ENCODE measurements at places on chromosomes 16 and 17.
A peak's percentile ranks its signal among the peaks of the same experiment; 100 is the strongest.

DNA sequence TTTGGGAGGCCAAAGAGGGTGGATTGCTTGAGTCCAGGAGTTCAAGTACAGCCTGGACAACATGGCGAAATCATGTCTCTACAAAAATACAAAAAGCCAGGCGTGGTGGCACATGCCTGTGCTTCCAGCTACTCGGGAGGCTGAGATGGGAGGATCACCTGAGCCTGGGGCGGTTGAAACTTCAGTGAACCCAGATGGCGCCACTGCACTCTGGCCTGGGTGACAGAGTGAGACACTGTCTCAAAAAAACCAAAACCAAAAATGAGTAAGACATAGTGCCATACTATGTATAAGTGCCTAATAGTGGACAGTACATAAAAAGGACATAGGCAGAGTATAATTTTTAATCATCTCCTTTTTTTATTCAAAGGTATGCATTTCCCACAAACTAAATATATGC is 4.0 kb downstream of the CTC1 start:
- DNase-seq: no peak

DNA sequence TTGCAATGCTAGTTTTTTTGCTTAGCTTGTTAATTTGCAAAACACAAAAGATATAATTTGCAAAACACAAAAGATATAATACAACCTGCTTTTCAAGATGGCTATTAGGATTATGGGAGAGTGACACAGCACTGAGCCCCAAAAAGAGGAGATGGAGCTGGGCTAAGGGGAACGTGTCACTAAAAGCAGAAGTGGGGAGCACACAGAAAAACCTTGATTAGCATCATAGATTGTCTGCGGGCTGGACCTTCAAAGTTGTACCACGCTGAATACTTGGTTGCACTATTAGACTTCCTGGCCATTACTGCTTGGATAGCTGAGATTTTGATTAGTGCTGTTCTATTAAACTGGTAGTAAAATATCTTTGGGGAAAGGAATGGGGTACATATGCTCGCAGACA is 36.2 kb downstream of the KCNJ16 start:
- no peak for DNase-seq

DNA sequence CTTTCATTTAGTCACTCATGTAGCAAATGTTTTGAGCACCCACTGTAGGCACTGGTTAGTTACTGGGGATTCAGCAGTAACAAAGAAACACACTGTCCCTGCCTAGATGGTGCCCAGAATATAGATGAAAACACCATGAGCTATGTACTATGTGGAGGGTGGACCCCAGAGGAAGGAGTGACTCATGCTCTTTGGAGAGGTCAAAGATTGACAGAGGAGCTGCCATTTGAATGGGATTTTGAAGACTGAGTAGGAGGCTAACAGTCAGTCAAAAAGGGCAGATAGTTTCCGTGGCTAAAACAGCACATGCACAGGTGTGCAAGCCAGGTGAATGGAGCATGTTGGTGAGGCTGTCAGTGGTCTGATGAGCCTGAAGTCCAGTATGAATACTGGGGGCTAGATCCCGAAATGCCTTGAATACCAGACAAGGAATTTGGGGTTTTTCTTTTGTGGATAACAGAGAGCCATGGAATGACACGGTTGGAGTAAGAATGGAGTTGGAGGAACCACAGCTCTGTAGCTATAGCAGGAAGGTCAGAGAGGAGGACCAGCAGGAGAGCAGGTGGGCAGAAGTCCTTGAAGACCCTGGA is 6.1 kb downstream of the IL21R start:
- DNase-seq: no peak

DNA sequence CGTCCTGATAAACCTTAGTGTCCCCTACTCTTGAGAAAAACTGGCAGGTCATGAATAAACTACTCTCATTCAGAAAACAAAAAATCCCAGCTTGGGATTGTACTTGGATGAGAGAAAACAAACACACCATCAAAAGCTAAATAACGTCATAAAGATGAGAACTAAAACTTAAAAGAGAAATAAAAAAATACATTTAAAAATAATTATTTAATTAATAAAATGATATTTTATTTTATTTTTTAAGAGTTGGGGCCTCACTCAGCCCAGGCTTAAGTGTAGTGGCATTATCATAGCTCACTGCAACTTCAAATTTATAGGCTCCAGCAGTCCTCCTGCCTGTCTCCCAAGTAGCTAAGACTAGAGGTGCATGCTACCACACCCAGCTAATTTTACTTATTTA is 125.4 kb upstream of the CA10 start:
- DNase-seq: no peak

- no peak for DNase-seq
These were observed 1.9 kb downstream of the BRICD5 start for GRCh38 chr16:2208772-2209171.

DNA sequence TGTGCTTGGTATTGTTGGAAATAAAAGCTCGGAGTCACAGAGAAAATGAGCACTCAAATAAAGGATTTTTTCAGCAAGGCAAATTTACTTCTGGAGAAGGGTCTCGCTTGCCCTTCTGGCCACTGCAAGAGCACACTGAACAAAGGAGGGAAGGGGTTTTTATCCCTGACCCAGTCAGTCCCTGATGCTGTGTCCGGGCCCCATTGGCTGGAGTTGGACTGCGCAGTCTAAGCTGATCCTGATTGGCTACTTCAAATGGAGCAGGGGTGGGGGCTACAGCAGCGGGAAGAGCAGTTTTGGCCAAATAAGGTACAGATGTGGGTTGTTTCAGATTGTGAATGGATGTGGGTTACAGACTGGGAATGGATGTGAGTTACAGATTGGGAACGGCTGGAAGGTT is 4.3 kb upstream of the NLRP1 start:
- DNase-seq: no peak

GRCh38 chr16:3988824-3989223 is 108.3 kb upstream of the CREBBP start:
- no peak for DNase-seq

DNA sequence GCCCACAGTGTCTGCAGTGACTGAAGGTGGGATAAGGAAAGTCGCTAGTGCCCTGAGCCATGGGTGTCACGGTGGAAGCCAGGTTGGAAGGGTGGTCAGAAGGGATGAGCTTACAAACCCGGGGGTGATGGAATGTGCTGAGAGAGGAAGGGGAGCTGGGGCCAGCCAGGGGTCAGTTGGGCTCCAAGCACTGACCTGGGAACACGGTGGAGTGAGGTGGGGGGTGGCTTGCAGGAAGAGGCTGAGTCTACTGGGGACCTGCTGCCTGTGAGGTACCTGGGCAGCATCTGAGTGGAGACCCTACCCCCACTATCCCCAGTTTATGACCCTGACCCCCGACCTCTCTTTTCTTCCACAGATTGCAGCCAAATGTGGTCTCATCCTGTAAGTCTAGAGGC is 3.1 kb downstream of the TMEM92 start:
- no peak for DNase-seq

DNA sequence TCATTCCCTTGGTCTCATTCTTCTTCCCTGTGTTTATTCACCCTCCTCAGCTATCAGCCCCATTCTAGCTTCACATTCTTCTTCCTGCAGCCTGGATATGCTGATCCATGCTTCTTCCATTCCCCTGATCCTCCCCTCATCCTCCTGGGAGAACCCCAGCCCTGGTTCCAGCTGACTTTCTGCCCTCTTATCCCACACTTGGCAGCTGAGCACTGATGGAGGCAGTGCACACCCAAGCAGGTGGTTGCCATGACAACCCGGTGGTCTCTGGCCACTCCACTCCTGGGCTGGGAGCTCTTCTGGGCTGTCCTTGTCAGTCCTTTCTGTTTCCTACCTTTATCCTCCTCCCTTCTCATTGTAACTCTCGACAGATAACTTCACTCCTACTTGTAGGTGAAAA is 16.7 kb upstream of the TUBG2 start:
- peak; percentile 4 for DNase-seq

DNA sequence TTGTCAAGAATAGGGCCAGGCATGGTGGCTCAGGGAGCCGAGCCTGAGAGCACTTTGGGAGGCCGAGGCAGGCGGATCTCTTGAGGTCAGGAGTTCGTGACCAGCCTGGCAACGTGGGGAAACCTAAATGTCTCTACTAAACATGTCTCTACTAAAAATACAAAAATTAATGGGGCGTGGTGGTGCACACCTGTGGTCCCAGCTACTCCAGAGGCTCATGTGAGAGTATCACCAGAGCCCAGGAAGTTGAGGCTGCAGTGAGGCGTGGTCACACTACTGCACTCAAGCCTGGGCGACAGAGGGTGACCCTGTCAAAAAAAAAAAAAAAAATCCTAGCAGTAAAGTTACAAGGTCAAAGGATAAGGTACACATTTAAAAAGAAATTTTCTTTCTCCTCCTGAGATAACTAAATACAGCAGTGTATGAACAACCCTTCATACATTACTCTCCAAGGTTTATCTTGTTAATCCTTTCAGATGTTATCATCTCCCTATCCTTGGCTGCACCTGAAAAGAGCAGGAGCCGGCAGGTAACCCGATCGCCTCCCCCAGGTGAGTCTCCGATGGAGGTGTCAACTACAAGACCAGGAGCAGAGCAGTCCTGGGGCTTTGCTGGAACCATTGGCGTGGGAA is 122.3 kb downstream of the GOSR1 start:
- DNase-seq: no peak

DNA sequence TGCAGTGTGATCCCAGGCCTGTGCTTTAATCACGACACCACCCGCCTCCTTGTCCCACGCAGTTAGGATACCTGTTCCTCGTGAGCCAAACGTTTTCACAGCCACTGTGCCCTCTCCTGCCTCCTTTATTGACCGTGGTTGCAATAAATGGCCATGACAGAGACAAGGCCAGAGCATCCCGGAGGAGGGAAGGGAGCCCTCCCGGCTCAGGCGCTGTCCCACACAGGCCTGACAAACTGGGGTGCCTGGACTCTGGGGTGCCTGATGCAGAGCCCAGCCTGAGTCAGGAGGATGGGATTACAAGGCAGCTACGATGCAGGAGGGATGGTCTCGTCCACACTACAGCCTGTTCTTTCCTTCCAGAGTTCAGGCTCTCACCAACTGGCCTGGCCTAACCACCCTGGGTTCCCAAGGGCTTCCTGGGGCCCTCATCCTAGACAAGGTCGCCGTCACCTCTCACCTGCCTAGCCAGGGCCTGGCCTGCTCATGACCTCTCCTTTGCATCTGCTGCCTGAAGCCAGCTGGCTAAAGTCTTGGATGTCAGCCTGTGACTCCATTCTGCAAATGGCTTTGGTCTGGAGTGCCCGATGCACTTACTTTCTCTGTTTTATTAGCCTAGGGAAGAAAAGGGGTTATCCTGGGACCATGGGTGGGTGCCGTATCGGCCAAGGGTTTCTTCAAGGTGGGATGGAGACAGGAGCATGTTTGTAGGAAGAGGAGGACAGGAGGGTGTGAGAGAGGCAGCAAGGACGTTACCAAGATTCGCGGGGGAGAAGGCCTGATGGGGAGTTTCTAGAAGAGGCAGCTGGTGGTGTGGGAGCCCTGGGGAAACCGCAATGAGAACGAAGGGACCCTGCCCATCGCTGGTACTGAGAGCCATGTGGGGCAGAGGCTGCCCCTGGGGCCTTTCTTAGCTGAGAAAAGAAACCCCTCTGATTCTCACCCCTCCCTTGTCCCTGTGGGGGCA is 234.3 kb upstream of the TNRC6C start:
- DNase-seq: no peak

- DNase-seq: no peak
These were observed 18.6 kb downstream of the AP2B1 start for GRCh38 chr17:35605678-35606077.

GRCh38 chr16:68668266-68668665 is 23.2 kb downstream of the CDH3 start:
- no peak for DNase-seq

GRCh38 chr17:61669522-61669921 is 78.5 kb upstream of the NACA2 start:
- DNase-seq: peak; percentile 22

GRCh38 chr17:35088356-35088880 is 24.9 kb upstream of the RFFL start:
- no peak for DNase-seq

DNA sequence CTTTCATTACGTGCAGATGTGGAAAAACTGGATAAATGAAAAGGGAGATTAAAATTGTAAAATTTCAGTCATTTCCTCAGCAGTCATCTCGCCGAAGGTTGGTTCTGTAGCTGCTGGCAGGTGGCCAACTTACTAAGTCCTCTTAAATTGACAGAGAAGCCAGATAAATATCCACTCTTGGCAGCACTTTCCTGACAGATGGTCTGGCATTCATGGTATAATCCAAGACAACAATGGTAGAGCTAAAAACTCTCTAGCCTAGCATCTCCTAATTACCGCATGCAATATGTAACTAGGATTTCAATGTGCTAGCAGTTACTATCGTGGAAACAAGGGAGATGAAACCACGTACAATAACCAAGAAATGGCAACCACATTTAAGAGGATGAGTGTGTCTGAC is 306.3 kb downstream of the CNTNAP4 start:
- DNase-seq: peak; percentile 95

Data from NCI-H1092 (cell line).